GM06990 (cell line): ENCODE measurements at places on chromosomes 6 and 20.

- DNase-seq: no peak
Observed at GRCh38 chr6:109236115-109237076, 141.1 kb downstream of the CEP57L1 start.

- no peak for DNase-seq
Observed at GRCh38 chr20:38196076-38196475, 31.0 kb upstream of the TGM2 start.

DNA sequence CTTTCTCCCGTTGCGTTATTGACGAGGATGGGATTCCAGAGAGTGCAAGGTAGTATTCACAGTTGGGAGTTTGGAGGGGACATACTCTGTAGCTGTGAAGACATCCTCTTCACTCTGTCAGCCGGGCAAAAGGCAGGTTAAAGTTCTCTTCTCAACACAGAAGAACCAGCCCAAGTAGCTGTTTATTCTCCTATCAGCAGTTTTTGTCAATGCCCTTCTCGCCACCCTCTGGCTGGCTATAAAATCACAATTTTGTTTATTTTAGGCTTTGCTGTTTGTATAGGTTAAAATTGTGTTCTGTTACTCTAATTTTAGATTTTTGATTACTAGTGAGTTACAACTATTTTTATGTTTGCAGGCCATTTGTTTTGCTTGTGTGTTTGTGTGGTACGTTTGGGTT, 37.9 kb upstream of the MAS1 start:
- DNase-seq: no peak

DNA sequence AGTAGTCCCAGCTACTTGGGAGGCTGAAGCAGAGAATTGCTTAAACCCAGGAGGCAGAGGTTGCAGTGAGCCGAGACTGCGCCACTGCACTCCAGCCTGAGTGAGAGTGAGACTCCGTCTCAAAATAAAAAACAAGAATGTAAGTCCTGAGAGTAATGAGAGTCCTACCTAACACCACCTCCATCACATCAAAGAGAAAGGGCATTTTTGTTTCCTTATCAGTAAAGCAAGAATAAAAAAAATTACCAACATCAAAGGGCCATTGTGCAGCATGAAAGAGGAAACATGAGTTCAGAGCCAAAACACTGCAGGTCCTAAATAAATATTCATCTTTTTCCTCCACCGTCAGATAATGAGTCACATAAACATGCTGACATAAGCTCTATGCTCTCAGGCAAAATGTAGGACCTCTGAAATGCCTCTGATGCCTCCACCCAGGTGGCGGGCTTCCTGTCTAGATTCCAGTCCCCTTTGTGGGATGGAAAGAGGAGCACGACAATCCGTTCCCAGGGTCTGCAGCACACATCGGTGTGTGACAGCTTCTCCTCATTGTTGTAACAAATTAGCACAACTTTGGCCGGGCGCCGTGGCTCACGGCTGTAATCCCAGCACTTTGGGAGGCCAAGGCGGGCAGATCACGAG, 7.2 kb downstream of the ATP9A start:
- DNase-seq: peak; percentile 11

- no peak for DNase-seq
Observed at GRCh38 chr20:5865604-5866003, 84.7 kb downstream of the TRMT6 start.

GRCh38 chr6:163782436-163783003, 368.0 kb downstream of the QKI start:
- DNase-seq: peak; percentile 32

DNA sequence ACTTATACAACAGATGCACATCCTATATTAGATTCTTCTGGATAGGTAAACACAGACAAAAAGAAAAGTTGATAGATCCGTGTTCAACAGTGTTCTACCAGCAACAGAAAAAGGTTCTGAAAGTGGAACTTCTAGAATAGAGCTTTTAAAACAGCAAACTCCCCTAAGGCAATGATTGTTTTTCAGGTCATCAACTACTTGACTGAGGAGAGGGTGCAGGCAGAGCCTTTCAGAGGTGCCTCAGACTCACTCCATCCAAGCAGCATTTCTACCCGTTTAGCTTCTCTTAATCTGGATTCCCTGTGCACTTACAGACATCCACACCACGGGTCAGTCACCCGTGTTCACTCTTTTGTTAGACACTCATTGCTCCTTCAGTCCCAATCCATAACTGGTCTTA, 28.9 kb downstream of the FYN start:
- DNase-seq: no peak

- no peak for DNase-seq
Observed at GRCh38 chr6:37630281-37630799, 67.3 kb downstream of the MDGA1 start.

GRCh38 chr20:58719258-58719657, 26.7 kb downstream of the NPEPL1 start:
- no peak for DNase-seq

DNA sequence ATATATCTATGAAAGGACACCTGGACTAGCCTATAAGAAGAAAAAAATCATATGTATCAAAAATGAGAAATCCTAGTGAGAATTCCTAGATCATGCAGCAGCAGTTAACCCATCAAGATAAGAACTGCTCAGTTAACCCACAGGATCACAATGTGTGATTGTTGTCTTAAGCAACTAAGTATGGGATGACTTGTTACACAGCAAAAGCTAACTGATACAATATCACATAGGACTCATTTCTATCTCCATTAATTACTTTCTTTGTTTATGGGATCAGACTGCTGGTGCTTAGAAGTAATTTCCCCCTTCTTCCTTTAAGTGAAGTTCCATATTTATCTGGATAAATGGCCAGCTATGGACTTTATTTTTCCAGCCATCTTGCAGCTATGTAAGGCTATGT, 280.8 kb upstream of the MARCKS start:
- DNase-seq: no peak

GRCh38 chr6:93416571-93417420, 2.6 kb downstream of the EPHA7 start:
- no peak for DNase-seq

- no peak for DNase-seq
Observed at GRCh38 chr20:13426870-13427269, 205.8 kb downstream of the ISM1 start.

- DNase-seq: no peak
Observed at GRCh38 chr6:33770124-33770832, 18.7 kb downstream of the LEMD2 start.

GRCh38 chr6:132780770-132781371, 17.6 kb downstream of the SLC18B1 start:
- DNase-seq: no peak

GRCh38 chr6:135196739-135197510, 15.8 kb downstream of the MYB start:
- DNase-seq: no peak

- DNase-seq: no peak
Observed at GRCh38 chr20:47866480-47866879, 81.2 kb upstream of the SULF2 start.

DNA sequence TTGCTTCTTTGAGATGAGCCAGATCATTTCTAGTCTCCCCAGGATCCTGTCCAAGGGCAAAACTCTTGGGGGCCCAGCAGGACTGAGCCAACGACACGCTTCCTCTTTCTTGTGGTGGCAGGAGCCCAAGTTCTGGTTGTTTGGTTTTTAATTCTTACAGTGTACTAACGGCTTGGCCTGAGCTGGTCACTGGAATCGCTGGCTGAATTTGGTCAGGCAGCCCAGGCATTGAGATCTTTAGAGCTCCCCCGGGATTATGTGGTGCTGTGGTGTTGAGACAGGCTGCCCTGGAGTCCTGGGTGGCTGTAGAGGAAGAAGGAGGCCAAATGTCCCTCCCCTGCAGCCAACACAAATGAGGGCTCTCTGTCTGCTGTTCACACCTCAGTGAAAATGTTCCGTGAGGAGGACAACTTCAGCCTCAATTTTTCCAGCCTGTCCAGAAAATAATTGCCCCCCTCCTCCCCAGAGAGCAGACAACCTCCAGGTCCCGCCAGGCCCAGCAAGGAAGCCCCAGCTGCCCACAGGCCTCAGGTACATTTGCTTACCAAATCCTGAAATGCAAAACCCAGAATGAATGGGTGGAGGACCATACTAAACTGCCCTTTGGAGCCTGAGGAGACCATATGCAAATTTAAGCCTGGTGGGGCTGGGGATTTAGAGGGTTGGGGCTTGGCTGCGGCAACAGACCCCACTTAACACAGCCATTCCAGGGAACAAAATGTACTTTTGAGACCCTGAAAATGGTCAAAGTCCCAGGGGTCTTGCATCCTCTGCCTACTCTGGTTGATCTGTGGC, 23.6 kb downstream of the BNIP5 start:
- peak; percentile 40 for DNase-seq

DNA sequence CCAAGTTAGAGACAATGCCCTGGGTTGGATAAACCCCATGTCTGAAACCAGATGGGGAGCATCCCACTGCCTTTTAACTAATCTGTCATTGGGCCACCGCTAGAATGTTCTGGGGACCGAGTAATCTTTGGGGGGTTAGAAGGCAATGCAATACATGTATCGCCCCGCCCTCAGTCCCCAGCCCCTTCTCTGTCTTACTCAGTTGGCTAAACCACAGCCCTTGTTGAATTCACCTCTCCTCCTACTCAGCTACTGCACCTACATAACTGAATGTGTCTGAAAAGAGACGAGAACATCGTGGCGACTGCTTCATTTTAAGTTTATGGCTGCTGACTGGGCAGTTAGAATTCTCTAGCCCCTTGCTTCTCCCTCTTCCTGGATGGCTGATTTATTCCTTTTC, 15.1 kb upstream of the CCR6 start:
- no peak for DNase-seq

DNA sequence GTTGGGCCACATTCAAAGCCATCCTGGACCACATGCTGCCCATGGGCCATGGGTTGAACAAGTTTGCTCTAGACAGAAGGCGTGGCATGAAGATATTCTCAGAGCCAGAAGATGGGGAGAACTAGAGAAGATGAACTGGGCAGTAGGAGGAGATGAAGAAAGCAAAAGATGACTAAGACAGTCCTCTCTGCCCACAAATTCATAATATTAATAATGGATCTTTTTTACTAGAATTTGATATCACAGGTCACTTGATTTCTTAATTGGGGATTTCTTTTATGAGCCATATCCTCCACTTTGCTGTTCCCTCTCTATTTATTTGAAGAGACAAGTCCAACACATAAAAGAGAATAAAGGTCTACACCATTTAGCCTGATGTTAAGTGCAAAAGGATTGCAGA, 25.5 kb upstream of the EDN1 start:
- DNase-seq: no peak

DNA sequence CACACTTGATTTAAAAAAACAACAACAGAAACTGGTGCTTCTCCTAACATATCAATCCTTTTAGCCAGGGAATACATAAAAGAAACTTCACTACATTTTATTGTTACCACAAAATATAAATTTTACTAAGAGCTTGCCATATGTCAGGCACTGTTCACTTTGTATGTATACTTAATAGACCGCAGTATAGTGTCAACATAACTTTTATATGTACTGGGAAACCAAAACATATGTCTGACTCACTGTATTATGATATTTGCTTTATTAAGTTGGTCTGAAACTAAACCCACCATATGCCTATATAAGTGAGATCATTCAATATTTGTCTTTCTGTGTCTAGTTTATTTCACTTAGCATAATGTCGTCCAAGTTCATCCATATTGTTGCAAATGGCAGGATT, 108.4 kb downstream of the KLHL32 start:
- DNase-seq: no peak

- no peak for DNase-seq
Observed at GRCh38 chr6:154887051-154887450, 108.1 kb upstream of the TIAM2 start.

- no peak for DNase-seq
Observed at GRCh38 chr20:16654858-16655535, 74.8 kb upstream of the SNRPB2 start.

- DNase-seq: no peak
Observed at GRCh38 chr6:129473546-129473945, 236.4 kb downstream of the ARHGAP18 start.

GRCh38 chr20:36541227-36541767, at the start of gene MYL9:
MYL9 (plus strand) TSS chr20:36541519; CDS start chr20:36544885, 3,366 bp downstream.
- DNase-seq: peak; percentile 44

DNA sequence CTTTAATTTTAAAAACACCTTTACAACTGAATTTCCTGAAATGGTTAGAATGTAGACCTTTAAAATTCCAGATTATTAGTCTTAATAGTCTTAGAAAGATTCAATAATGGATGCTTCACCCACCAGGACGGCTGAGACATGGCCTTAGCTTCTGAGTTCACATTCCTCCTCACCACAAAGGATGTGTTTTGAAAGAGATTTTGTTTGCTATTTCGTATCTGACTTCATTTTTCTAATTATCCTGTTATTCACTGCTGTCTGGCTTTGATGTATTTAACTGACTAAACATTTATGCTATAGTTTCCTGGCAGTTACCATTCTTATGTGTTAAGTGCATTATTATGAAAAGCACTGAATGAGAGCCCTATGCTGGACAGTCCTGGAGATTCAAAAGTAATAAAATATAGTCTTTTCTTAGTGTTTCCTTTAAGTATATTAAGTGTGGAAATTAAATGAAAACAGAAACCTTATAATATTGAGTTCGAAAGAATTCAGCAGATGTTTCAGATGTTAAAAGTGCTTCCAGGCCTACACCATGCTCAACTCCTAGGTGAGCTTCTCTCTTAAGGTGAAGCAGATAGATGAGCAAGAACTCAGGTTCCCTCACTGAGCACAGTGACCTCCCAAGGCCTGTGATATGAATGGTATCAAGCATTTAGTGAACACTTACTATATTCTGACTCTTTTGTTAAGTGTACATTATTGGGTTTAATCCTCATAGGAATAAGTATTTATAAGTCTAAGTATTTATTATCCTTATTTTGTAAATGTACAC, 40.3 kb downstream of the MAP3K4 start:
- DNase-seq: no peak

- no peak for DNase-seq
Observed at GRCh38 chr6:111686249-111686931, 80.7 kb upstream of the TRAF3IP2 start.

GRCh38 chr20:56166781-56167465, 81.6 kb upstream of the MC3R start:
- DNase-seq: no peak
